ENCODE measurements at places on chromosomes 6 and 20. TPM values are rescaled to one million over a fixed set of nuclear protein-coding genes. Genes with fewer than 3 reads are reported as not detected.

Gene PLCB4
- 22.2 TPM for total RNA-seq

- DNase-seq, result no peak
Observed at GRCh38 chr6:33979750-33980149, 166.1 kb downstream of the GRM4 start.

DNA sequence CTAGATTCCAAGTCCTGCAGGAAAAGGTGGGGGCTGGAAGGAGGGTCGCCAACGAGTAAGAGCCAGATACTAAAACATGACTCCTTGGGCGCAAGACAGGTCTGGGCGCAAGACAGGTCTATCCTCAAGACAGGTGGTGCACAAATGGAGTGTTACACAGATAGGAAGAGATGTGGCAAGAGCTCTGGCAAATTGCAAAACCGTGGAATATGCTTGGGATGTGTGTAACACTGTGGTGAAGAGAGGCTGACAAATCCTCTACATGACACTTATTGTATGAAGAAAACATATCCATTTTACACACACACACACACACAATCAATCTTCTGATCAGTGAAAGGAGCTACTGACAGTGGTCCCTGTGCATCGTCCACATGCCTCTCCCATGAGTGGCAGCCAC, 77.6 kb downstream of the TBC1D7 start:
- DNase-seq, result no peak

DNA sequence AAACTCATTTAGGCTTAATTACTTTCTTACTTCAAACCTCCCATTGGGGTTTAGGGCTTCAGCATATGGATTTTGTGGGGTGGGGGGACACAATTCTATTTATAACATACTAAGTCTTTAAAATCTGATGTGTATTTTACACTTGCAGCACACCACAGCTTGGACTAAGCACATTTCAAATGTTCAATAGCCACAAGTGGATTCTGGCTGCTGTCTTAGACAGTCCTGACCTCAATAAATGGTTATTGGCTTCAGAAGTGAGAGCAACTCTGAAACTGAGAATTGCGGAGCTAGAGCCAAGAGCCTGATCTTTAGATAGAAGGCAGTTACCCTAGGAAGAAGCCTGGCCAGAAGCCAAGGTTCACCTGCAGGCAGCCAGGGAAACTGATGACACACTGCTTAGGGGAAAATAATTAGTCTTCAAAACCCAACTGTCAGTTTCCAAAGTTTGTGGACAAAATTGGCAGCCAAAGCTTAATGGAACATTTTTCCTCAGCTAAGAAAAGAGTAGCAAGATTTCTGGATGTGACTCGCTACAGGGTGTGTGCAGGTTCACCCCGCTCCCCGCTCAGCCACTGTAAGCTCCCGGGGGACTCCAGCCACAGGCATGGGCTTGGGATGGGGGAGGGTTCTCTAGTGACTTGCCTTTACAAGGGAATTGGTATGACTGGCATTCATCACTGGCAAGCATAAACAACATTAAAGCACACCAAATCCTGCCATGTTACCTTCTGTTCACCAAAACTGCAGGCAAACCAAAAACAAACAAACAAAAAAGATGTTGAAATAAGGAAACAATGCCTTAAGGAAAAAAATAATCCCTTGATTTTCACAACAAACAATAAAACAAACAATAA, 219.8 kb downstream of the TFAP2A start:
- no peak for DNase-seq

Data from stomach (tissue), 19 donors.